ENCODE measurements at places on chromosomes 2 and 18.

DNA sequence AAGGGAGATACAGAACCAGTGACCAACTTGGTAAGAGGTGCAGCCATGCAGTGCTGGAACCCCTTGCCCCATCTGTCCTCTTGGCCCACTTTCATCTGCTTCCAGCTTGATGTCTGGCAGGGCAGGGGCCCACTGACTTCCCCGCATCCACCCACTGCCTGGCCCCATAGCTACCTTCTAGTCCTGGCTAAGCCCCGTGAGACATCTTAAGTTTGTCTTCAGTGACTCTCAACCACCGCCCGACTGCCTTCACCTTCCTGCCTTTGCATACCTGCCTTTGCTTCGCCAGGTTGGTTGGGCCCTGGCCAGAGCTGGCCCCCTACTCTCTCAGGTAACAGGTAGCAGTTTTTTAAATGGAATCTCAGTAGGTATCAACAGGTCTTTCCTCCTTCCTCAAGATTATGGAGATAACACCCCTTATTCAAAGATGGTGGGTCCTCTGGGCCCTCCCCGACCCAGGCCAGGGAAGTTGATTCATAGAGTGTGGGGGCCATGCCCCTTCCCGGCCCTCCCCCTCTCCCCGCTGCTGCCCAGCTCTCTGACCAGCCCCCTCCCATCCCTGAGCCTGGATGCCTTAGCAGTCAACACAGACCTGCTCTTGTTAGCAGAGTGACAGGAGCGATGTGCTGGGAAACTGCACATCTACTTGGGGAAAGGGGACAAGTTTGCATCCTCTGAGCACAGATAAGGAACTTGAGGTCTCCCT, 2.8 kb downstream of the ARID5A start:
- no peaks in the 10 kb centered on the region for H3K27me3 ChIP-seq
- peaks cover 79% of the 10 kb centered on the region for H3K4me1 ChIP-seq
- H3K4me3 ChIP-seq = peak overlapping the region; percentile 93
- DNase-seq = no peak
- H3K36me3 ChIP-seq = peaks cover 4% of the 10 kb centered on the region

DNA sequence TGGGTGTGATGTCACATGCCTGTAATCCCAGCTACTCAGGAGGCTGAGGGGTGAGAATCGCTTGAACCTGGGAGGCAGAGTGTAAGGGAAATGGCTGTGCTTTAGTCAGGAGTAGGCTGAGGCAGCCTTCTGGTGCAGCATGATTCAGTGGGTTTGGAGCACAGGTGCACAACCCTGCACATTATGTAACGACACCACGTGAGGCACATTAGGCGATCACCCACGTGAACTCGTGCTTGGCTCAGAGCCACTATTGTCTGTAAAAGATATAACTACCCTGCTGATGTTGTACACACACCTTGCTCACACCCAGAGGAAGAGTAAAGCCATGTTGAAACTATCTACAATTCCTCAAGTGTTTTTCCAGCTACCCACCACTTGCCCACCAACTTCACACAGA, 54.8 kb upstream of the ZC3H15 start:
- no peaks in the 10 kb centered on the region for H3K36me3 ChIP-seq
- H3K27ac ChIP-seq = no peak overlapping the region
- H3K27me3 ChIP-seq = no peaks in the 10 kb centered on the region
- H3K4me3 ChIP-seq = no peak overlapping the region

DNA sequence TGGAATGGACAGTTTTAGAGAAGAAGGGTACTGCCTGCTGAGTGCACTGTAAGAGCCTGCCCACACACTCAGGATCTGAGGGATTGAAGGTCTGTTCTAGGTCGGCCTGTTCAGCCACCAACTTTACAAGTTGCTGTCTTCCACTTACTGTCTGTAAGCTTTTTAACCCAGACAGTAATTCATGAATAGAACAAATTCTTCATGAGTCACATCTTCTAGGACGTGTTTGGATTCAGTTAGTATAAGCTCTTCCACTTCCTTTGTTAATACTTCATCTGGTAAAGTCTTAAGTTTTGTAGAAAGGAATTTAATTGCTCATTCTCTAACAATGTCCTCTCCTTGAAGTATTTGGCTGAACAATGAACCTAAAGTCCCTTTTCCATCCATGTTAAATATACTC, 74.6 kb downstream of the PDE11A start:
- no peaks in the 10 kb centered on the region for H3K27me3 ChIP-seq
- H3K27ac ChIP-seq = no peak overlapping the region
- H3K36me3 ChIP-seq = no peaks in the 10 kb centered on the region
- H3K4me3 ChIP-seq = no peak overlapping the region
- no peak for DNase-seq

DNA sequence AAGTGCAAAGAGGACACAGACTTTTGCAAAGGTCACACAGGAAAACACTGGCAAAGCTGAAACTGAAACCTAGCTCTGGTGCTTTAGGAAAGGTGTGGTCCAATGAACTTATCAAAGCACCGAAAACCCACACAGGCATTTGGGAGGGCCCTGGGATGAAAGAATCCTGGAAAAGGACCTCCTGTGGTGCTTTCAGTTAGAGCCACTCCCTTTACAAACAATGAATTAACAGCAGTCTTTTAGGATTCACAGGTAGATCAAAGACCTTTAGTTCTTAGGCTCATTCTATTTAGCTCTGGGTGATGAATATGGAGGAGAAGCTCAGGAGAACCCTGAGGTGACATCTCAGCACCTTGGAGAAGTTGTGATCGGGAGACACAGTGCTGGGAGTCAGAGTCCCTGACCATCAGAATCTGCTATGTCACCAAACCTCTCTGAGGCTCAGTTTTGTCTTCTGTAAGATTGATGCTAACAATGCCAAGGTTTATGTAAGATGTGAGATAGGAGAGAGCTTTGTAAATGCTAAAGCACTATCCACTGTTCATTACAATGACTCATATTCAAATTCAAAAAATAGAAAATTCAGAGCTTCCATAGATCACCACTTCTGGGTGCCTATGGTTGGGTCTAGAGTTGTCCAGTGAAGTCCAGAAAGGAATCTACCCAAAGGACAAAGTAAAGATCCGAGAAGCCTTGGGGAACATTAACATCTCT, 39.3 kb downstream of the VSNL1 start:
- no peaks in the 10 kb centered on the region for H3K27me3 ChIP-seq
- H3K36me3 ChIP-seq = no peaks in the 10 kb centered on the region
- DNase-seq = no peak
- H3K4me1 ChIP-seq = no peaks in the 10 kb centered on the region
- H3K4me3 ChIP-seq = no peak overlapping the region

- H3K27ac ChIP-seq = no peak overlapping the region
- no peaks in the 10 kb centered on the region for H3K36me3 ChIP-seq
- no peaks in the 10 kb centered on the region for H3K27me3 ChIP-seq
- DNase-seq = no peak
Measured at GRCh38 chr18:32701313-32701712, 71.5 kb downstream of the KLHL14 start.

- H3K27me3 ChIP-seq = no peaks in the 10 kb centered on the region
- H3K4me3 ChIP-seq = no peak overlapping the region
Measured at GRCh38 chr2:37459095-37459981, 114.9 kb downstream of the QPCT start.

DNA sequence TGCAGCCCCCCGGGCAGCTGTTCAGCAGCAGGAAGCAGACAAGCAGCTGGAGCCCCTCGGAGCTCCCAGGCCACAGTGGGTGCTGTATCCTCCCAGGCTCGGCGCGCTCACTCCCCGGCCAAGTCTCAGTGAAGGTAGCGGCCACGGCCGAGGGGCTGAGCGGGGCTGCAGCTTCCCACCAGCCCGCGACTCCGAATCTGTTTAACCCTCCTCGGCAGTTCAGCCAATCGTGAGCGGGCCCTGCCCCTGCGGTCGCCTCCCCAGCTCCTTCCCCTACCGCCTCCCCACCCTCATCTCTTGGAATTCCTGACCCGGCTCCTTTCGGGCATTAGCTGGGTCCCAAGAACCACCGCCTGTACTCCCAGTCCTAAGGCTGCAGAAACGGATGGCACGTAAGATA, at the start of gene RESP18:
TSS of gene RESP18 (minus strand) at position 203 of the 400 bp plus-strand sequence.
- no peak within 1 kb of the TSS for H3K4me3 ChIP-seq
- H3K27me3 ChIP-seq = no peaks in the 10 kb centered on the region
- H3K36me3 ChIP-seq = no peaks in the 10 kb centered on the region
- H3K4me1 ChIP-seq = no peaks in the 10 kb centered on the region
- no peak for DNase-seq

DNA sequence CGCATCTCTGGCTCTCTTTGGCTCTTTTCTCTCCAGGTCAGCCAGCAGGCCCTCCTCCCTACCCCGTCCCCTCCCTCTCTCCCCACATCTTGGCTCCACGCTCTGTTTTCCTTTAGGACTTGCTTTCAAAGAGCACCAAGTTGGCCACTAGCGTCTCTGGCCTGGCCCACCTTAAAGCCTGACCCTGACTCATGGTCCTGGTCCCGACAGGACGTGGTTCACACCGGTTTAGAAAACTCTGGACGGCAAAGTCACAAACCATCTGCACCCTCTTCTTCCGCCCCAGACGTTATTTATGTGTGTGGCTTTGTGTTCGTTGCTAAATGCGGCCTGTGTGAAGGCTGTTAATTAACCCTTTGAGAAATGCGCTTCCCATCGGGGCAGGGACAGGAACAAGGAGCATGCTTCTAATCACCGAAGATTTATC, 169.0 kb upstream of the HAAO start:
- no peak overlapping the region for H3K4me3 ChIP-seq
- H3K36me3 ChIP-seq = no peaks in the 10 kb centered on the region
- H3K4me1 ChIP-seq = peaks cover 50% of the 10 kb centered on the region
- peak overlapping the region; percentile 91 for H3K27ac ChIP-seq

DNA sequence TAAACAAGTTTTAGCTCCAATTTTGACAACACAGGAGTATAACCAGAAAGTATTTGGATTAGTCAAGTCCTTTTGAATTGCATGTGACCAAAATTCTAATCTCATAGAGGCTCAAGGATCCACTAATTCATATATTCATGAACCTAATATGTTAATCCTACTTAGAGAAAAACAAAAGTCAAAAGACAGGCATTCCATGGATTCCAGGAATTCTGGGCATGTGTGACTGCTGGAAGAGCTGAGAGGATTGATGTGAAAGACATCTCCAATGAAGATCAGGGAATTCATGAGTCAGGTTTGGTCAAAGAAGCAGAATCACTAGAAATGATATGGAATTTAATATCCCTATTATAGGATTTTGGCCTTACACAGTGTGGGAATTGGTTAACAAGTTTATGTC, 1494.6 kb upstream of the DDX18 start:
- DNase-seq = no peak
- no peak overlapping the region for H3K27ac ChIP-seq
- H3K36me3 ChIP-seq = no peaks in the 10 kb centered on the region
- no peak overlapping the region for H3K4me3 ChIP-seq
